ENCODE measurements at places on chromosomes 5 and 9. TPM values are rescaled to one million over a fixed set of nuclear protein-coding genes. Genes with fewer than 3 reads are reported as not detected.

- H3K27me3 ChIP-seq = no peaks in the 10 kb centered on the region
- no peak overlapping the region for H3K27ac ChIP-seq
- no peak for DNase-seq
- no peak overlapping the region for H3K4me3 ChIP-seq
- no peaks in the 10 kb centered on the region for H3K36me3 ChIP-seq
- H3K4me1 ChIP-seq = no peaks in the 10 kb centered on the region
Observed at GRCh38 chr5:6899221-6899620, 186.0 kb downstream of the TENT4A start.

Gene FAM221B
- not detected for total RNA-seq

- DNase-seq = no peak
- H3K36me3 ChIP-seq = no peaks in the 10 kb centered on the region
- no peak overlapping the region for H3K4me3 ChIP-seq
- no peaks in the 10 kb centered on the region for H3K27me3 ChIP-seq
- H3K27ac ChIP-seq = no peak overlapping the region
Observed at GRCh38 chr5:109063223-109063622, 315.5 kb downstream of the FER start.

DNA sequence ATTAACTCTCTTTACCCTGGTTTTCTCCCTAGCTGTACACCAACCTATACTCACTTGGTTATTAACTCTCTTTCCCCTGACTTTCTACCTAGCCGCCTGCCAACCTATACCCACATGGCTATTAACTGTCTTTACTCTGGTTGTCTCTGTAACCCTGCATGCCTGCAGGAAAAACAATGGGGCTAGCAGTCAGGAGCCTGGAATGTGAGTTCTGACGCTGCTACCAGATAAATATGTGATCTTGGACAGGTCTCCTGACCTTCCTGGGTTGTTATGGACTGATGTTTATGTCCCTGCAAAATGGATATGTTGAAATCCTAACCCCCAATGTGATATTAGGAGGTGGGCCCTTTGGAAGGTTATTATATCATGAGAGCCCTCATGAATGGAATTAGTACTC lies 119.2 kb downstream of the SMARCA2 start:
- peaks cover 2% of the 10 kb centered on the region for H3K4me1 ChIP-seq
- no peak for DNase-seq
- no peak overlapping the region for H3K4me3 ChIP-seq
- H3K27me3 ChIP-seq = no peaks in the 10 kb centered on the region
- H3K36me3 ChIP-seq = no peaks in the 10 kb centered on the region

Gene PSMB7
- total RNA-seq = 83.5 TPM

Measured in aorta (tissue), 5 donors.